ENCODE measurements at places on chromosomes 7 and 10. TPM values are rescaled to one million over a fixed set of nuclear protein-coding genes. Genes with fewer than 3 reads are reported as not detected.

GRCh38 chr7:142671506-142671905 lies 77.8 kb upstream of the PRSS1 start:
- DNase-seq, result no peak

- DNase-seq, result no peak
Observed at GRCh38 chr7:64811767-64812166, 17.5 kb downstream of the ZNF138 start.

DNA sequence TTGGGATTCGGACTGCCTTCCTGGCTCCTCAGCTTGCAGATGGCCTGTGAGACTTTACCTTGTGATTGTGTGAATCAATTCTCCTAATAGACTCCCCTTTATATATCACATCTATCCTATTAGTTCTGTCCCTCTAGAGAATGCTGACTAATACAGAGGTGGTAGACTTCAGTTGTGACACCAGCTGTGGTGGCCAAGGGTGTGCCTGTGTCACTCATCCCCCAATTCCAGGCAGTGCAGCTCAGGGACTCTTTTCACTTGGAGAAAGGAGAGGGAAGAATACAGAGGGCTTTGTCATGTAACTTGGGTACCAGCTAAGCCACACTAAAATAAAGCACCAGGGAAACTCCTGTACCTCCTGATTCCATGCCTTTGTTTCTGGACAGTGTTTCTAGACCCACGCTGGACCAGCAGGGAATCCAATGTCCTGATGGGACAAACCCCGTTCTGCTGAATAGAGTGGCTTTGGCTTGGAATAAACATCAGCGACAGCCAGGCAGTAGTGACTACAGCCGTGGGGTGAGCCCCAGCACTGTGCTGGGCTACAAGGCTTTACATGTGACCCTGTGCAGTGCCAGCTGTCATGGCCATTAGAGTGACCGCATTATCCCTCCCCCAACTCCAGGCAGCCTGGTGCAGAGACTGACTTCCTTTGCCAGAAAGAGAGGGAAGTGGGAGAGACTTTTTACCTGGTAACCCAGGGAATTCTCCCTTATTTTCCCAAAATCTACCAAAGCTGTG lies 233.6 kb downstream of the ANK3 start:
- no peak for DNase-seq

GRCh38 chr7:117716707-117717299 lies 156.4 kb downstream of the CTTNBP2 start:
- peak; percentile 74 for DNase-seq

DNA sequence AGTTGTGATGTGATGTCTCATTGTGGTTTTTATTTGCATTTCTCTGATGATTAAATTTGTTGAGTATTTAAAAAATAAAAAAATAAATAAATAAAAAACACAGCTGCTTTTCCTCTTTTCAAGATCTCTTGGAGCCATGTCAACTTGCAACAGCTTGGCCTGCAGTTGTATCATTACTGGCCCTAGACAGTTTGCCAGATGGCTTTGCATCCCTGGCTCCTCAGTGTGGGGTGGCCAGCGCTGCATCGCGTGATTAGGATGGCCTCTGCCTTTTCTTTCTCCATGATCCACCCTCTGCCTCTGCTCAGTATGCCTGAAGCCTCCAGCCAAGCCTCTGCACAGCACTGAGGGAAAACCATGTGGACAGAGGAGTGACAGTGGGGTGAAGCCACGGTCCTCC lies 96.8 kb downstream of the PPP1R3C start:
- peak; percentile 51 for DNase-seq

DNA sequence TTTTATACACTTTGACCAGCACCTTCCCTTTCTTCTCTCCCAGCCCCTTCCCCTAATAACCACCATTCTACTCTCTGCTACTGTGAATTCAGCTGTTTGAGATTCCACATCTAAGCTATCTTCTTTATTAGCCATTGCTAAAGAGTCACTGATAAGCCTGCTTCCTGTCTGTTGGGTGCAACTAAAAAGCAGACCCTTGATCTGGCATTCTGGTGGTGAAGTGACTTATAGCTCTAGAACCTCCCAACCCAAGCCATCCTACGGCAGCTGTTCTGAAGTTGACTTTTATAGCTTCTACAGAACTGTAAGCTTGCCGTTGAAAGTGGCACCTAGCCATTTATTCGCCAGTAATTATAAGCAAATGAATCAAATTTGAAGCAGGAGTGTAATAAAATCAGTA lies 105.6 kb downstream of the AHR start:
- no peak for DNase-seq

GRCh38 chr10:116113721-116114501 lies 159.1 kb downstream of the GFRA1 start:
- no peak for DNase-seq

- DNase-seq, result no peak
Observed at GRCh38 chr7:22317632-22318031, 39.3 kb downstream of the RAPGEF5 start.

GRCh38 chr10:92920866-92921265 lies 72.5 kb downstream of the EXOC6 start:
- DNase-seq, result no peak

DNA sequence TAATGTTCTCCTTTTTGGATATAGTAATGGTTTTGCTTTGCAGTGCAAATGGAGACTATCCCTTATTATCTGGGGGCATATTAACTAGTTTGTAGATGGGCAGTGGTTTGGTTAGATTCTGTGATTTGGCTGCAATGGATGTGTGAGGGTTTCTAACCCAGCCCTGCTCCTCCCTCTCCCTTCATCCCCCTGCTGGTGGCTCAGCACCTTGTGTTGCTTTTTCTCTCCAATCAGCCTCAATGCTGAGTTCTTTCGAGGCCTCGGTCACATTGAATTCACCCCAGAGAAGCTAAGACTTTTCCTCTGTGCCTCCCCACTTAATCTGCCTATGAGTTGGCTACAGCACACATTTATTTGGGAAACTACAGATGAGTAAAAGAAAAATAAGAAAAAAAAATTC lies 120.0 kb downstream of the MALRD1 start:
- DNase-seq, result no peak

GRCh38 chr7:17564678-17565212 lies 266.3 kb downstream of the AHR start:
- no peak for DNase-seq

The PDLIM1 gene
- total RNA-seq, result 114 TPM

The HGF gene
- total RNA-seq, result 8.0 TPM
